ENCODE measurements at places on chromosomes 1 and 21.

DNA sequence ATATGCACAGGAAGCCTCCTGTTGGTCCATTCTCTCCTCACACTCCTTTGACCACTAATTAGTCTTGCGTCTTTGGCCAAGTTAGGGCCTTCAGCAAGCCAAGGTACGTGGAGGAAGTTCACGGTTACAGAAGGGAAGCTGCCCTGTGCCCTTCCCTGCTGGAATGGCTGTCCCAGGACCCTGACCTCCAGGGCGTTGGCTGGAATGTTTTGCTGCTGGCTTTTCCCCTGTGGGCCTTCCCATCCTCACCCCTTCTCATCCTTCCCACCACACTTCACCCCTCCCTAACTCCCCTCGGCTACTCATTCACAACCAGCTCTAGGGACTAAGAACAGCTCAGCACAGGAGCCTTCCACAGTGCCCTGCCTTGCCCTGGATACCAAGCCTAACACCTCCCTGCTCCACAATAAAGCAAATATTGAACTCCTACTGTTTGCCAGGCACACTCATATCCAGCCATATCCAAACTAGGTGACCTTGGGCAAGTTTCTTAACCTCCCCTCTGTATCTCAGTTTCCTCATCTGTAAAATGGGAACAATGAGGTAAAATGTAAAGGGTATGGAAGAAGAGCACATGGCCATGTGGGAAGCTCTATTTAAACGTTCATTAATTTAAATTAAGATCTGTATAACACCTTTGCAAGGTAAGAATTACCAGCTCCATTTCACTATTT, 8.8 kb upstream of the CDCP2 start:
- no peak for DNase-seq

DNA sequence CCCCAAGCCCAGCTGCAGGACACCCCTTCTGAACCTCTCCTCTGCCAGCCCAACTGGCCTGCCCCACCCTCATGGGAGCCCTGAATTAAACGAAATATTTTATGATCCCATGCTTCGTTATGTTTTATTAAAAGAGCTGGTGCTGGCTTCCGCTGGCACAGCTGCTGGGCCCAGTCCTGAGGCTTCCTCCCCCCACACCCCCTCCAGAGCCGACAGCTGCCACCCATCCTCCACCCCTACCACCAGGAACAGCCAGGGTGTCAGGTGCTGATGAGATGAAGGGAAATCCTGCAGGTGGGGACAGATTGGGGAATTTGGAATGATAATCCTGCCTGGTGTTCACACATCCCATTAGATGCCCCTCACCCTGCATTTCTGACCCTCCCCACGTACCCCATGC, 19.0 kb downstream of the IGSF21 start:
- DNase-seq, result no peak

DNA sequence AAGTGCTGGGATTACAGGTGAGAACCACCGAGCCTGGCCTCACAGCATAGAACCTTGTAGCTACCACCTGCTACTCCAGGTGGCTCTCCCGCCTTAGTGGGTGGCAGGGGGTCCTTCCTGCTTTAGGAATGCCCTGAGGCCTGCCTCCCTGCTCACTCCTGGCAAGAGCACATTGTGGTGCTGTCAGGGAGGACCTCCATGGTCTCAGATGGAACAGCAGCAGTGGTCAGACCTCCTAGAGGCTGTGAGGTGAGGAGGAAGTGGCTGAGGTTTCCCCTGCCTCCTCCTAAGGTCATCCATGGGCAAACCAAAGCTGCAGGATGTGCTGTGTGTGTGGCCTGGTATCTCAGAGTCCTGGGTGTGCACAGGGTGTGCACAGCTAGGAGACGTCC, 6.7 kb downstream of the SOX13 start:
- DNase-seq, result no peak

DNA sequence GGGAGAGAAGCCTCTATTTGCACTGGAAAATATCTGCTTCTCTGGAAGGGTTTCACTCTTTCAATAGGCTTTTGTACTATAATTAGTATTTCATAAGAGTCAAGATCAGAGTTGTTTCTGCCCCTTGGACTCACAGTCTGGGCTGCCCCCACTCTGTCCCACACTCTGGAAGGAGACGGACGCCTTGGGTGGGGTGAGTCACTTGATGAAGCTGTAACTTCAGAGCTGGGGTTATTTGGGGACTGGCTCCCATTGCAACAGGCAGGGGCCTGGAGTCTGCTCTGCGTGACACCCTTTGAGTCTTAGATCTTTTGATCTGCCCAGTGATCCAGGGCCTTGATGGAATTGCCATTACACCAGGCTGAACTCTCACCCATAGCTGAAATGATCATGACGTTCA, 4.0 kb upstream of the KCNA10 start:
- DNase-seq, result no peak

- no peak for DNase-seq
Observed at GRCh38 chr21:32733356-32733755, 5.5 kb upstream of the SYNJ1 start.

DNA sequence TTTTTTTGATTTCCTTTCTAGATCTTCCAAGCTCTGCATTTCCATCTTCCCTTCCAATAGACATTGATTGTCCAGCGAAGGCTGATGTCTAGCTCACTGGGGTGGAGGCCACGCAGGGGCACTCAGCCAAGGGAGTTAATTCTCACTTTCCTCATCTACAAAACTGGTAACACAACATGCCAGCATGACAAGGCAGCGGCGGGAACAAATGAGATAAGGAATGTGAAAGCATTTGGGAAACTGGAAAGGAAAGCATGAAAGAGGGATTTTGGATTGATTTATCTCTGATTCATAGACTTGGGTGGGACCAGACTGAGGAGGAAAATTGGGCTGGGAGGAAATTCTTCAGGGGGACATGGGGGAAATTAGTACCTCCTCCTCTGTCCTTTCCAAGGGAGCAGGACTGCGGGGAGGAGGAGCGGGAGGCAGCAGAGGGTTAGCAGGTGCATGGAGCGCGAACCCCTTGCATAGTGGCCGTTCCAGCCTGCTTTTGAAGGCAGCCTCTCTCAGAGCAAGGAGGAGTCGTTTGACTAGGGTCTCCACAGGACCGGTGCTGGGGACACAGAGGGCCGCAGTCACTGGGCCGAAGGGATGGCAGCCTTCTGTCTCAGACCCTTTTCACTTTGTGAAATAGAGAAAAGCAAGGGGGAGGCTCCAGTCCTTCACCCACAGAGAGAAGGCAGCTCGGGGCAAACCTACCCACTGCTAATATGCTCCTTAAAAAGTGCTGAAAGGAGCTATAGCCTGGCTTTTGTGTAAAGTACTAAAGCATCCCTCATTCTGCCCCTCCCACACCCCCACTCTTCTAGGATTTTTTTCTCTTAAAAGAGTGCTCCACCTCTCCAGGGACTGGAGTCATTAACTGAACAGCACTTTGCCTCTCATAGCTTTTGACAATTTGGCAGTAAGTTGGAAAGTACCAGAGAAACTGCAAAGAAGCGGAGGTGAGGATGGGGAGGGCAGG, 89.2 kb downstream of the PLXNA2 start:
- DNase-seq, result no peak

DNA sequence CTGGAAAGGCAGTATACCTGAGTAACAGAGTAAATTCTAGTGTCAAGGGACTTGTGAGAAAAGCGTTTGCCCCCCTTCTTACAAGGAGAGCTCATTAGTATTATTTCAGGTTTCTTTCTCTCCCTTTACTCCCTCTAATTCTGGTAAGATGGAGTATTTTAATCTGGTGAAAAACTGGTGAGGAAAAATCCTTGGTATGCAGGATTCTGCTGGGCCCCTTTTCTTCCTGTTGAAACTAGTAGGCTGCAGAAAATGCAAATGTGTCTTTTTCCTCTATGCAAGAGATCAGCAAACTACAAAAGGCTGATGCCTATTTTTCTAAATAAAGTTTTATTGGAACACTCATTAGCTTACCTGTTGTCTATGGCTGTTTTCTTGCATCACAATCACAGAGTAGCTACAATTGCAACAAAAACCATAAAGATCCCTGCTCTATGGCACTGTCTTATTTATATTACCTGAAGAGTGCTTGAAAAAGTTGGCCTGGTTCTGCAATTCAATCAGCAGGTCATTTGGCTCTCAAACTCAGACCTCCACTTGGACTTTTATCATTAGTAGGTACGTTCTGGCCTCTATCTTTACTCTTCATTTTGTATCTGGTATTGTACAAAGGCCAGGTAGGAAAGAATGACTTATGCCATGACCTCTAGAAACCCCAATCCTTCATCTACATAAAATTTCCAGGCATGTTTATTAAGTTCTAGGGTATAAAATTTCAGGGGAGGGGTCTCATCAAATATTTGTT, 109.6 kb downstream of the AKT3 start:
- no peak for DNase-seq

DNA sequence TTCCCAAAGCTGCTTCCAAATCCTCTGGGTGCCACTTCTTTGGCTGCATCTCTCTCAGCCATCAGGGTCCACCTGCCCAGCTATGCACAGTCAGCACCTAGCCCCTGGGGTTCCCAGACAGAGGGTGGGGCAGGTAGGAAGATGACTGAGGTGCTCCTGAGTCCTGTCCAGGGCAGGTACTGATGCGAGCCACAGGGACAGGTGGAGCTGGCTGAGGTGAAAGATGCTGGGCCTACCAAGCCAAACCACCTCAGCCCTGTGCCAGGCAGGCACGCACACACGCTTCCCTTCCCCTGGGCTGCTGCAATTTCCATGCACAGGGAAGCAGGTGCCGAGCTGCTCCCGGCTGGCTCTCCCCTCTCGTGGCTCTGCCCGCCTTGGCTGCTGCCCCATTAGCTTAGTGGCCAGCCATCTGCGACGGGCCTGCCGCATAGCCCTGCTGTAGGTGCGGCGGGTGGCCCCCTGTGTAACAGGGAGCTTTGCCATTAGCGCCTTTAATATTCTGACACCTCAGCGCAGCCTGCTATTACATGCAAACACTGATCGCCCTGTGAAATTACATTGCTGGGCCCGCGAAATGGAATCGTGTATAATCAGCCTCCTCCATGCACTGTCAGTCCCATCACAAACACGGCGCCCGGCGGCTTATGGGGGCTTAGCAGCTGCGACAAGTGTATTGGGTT, 38.9 kb downstream of the DMAP1 start:
- DNase-seq, result no peak

DNA sequence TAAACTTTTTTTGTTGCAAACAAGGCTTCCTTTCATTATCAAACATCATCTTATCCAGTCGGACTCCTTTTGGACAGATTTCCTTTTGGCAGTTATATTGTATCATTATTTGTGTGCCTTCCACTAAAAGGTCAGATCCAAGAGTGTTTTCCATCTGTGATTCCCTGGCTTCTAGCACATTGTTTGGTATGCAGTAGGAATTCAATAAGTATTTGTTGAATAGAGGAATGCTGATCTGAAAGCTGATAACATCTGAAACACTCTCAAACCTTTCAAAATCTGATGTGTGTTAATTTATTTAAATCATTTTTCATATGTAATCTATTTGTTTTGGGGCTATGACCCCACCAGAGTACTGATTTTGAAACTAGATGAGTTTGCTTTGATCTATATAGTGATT, 39.0 kb downstream of the NDC1 start:
- no peak for DNase-seq

- no peak for DNase-seq
Observed at GRCh38 chr1:22889213-22889827, 83.3 kb downstream of the LACTBL1 start.

DNA sequence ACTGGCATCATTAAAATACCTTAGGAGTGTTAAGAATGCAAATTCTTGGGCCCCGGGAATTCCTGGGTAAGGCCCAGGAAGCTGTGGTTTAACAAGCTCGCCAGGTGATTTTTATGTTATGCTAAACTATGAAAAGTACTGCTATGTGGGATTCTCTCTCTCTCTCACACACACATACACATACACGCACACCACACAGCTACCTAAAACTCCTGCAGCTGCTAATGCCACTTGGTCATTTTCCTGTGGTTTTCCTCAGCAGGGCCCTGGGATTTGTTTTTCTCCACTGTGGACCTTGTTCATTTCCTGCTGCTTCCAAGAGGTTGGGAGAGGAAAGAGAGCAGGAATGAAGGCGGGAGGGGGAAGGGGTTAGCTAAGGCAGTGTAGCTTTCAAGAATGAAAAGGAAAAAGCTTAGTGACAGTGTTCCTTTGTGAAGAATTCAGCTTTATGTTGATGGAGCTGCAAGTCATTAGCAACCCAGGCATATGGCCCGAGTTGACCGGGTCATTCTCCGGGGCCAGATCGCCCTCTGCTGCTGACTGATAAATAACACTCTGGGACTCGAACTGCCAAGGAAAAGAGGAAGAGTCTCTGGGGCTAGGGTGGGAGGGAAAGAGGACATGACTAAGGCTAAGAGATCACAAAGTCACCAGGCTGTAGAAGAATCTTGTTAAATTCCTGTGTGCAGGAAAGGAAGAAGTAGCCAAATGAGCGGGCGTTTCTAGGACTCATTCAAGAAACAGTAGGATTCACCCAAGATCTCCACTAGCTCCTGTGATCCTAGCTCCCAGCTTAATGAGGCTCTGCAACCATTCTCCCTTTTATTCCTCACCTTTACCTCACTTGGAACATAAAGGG, 30.5 kb upstream of the LRIG2 start:
- no peak for DNase-seq

DNA sequence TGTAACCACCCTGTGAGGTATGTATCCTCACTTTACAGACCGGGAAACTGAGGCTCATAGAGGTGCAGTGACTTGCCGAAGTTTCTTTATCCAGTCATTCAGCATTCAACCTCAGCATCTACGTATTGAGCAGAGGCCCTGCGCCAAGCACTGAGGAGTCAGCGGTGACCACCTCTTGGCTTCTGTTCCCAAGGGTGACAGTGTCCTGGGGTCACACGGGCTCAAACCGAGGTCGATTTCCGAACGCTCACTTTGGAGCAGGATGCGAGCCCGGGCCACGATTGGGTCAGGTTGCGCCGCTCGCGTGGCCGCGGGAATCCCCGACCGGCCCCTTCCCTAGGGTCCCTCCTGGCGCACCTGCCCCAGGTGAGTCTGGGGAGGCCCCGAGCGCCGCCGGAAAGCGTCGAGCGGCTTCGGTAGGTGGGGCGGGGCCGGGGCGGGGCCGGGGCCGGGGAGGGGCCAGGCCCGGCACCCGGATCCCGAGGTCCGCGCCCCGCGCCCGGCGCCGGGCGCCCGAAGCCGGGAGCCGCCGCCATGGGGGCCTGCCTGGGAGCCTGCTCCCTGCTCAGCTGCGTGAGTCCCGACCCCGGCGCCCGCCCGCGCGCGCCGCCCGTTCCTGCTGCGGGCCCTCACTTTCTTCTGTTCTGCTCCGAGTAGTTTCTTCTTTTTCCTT, at the start of gene SERINC2:
Gene SERINC2, plus strand, starts transcription at position 482 of the 673 bp plus-strand sequence. Its CDS starts 53 bp downstream, at position 535.
- no peak for DNase-seq

DNA sequence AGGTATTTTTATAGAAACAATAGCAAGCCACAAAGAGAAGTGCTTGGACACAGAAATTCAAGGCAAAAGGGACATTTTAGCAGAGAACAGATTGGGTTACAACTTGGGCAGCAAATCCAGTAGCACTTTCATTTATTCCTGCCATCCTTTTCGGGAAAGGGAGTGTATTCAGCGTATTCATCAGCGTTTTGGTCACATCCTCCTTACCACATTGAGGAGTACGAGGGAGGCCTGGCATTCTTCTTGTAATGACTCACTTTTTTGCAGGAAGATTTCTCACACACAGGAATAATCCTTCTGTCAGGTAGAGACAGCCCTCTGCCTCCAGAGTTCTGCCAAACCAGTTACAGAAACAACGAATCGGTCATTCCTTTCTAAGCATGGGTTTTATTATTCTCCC, 18.1 kb upstream of the FAM78B start:
- DNase-seq, result no peak
